Body of pancreas (tissue), 4 donors: ENCODE measurements at places on chromosomes 5 and 9.

DNA sequence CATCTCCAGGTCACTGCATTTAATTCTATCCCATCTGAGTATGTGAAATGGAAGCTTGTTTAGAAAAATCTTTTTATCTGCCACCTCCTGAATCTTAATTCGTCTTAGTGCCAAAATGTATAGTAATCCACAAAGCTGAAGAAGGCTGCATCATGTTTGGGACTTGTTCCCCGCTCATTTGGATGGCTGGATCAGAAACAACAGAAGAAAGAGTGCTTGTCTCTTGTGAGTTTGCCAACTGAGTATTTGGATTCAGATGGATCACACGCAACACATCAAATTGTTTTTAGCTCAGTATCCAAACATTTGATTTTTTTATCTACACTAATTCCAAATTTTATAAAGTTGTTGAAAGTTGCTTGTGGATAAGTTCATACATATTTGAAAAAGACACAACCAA, 197.2 kb upstream of the PAPPA start:
- no peak for DNase-seq

DNA sequence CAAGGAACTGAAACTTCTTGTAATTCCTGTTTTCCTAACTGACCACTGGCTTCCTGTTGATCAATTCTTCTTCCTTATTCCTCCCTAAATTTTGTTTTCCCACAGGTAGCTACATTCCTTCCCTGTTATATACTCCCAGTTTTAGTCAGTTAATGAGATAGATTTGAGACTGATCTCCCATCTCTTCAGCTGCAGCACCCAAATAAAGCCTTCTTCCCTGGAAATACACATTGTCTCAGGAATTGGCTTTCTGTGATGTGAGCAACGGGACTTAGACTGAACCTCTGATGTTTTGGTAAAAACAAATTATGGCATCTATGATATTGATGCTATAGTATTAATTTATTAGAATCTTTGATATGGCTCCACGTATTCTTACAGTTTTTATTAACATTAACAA, 617.3 kb upstream of the ST8SIA4 start:
- no peak for DNase-seq

GRCh38 chr9:97853844-97854695, 1.0 kb downstream of the FOXE1 start:
- DNase-seq = no peak

DNA sequence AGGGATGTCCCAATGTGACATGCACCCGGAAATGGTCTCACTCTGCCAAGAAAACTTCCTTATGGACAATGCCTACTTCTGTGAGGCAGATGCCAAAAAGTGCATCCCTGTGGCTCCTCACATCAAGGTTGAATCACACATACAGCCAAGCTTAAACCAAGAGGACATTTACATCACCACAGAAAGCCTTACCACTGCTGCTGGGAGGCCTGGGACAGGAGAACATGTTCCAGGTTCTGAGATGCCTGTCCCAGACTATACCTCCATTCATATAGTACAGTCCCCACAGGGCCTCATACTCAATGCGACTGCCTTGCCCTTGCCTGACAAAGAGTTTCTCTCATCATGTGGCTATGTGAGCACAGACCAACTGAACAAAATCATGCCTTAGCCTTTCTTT, 37.6 kb upstream of the CCDC152 start:
- no peak for DNase-seq

GRCh38 chr5:148011398-148012137, 52.2 kb upstream of the SPINK5 start:
- DNase-seq = no peak
